Fibroblast of skin of left biceps (primary cell): ENCODE measurements at places on chromosomes 6 and 20.

GRCh38 chr6:108211671-108212070 is 45.8 kb downstream of the NR2E1 start:
- DNase-seq = no peak

DNA sequence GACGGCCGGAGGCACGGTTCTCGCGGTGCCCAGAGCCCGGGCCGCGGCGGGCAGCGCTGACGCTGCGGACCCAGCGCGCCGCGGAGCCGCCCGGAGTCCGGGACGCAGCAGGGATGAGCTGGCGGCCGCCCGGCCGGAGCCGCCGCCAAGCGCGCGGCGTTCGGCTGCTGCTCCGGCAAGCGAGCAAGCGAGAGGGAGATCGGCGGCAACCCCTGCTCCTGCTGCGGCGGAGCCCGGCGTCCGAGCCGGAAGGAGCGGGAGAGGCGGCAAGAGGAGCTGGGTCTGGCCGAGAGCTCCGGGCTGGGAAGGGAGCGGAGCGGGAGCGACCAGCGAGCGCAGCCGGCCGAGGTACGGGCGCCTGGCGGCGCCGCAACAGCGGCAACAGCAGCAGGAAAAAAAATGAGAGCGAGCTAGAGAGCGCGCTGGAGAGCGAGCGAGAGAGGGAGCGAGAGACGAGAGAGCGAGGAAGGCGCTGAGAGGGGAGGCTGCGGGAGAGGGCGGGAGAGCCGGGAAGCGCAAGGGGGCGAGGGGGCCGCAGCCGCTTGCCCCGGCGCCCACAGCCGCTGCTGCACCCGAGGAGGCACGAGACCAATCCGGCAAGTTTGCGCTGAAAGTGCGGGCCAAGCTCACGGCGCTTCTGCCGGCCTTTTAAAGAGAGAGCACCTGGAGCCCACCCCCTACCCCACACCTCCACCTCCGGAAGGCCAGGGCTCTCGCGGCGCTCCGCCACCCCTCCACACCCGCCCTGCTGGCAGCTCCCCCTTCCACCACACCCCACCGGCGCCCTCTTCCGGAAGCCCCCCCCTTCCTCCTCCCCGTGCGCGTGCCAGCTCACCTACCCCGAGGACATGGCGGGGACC is 496 bp downstream of the GRM4 start:
- no peak for DNase-seq

- DNase-seq = no peak
These were observed 49.2 kb downstream of the CBFA2T2 start for GRCh38 chr20:33539129-33539528.

DNA sequence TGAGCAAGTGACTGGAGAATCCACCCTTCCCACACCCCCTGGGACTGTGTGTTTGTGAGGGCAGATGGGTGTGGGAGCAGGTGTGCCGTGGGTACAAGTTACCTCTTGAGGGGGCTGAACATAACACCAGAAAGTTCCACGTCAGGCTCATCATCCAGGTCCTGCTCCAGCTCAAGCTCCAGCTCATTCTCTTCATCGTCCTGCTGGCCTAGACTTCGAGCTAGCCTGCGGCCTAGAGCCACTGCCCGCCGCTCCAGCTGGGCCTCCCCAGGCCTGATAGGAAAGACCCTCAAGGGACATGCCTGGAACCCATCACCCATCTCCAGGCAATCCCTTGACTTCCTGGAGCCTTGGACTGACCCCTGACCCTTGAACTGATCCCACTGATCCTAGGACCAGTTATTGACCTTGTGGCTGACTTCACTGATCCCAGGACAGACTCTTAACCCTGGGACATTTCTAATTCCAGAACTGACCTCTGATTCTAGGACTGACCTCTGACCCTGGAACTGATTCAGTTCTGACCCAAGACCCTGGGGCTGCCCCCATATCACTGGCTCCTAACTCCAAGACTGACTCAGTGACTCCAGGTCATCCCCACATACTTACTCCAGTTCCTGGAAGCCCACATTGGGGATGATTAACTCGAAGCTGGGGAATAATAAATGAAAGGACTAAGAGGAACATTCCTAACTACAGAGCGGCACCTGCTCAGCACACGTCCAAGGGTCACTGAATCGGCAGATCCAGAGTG is 11.8 kb upstream of the SPAG4 start:
- no peak for DNase-seq

DNA sequence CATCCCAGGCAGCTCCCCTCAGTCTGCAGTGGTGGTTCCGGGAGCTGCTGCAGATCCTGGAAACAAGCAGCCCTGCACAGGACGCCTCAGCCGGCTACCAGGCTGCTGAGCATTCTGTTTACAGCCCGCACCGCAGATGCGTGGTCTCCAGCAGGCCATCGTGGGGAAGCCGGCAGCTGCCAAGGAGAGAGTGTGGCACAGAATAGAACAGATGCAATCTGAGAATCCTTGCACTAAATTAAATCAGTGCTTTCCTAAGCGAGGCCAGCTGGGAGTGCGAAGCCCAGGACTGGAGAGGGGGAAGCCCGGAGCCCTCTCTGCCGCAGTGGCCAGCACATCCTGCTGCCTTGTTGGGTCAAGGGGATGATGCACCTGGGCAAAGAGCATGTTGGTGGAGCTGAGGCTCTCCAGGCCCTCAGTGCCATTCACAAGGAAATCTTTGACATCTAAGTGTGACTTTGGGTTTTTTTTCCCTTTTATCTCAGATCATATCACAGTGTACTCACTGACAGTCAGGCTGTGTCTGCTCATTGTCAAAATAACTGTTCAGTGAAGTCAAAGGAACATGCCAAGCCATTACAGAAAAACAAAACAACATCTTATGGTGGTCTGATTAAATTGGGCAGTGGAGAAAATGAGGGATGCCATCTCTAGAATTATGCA is 118.1 kb downstream of the SYNDIG1 start:
- no peak for DNase-seq

- no peak for DNase-seq
These were observed 476.8 kb upstream of the AGPAT4 start for GRCh38 chr6:161750686-161751085.
